DMS 273 treated with DMSO at 0.1 percent for 48 hours (cell line): ENCODE measurements at places on chromosomes 1 and 21.

DNA sequence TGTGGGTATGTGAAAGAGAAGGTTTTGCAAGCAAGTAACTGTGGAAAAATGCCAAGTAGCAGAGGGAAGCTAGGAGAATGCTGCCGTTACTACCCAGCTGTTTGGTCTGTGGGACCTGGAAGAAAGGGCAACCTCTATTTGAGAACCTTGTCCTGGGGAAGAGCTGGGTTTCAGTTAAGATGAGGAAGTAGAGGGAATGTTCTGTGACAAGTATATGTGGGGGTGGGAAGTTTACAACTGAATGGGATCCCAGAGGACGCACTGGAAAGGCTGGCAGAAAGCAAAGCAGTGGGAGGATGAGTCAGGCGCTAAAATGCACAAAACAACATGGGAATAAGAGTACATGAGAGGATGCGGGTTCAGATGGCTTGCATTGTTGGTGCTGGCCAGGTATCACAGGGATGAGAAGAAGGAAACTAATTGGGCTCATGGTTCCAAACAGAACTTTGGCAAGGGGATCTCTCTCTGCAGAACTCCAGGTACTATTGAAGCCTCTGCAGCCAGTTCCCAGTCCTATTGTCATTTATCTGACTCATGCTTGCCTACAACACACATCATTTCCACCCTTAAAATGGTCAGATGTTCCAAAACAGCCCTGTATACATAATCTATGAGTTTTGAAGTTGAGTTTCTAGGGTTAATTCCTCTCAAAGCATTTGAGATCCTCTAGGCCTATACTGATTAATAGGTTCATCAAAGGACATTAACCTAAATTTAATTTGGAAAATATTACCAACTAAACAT, 88.5 kb upstream of the VAV3 start:
- no peak for DNase-seq

DNA sequence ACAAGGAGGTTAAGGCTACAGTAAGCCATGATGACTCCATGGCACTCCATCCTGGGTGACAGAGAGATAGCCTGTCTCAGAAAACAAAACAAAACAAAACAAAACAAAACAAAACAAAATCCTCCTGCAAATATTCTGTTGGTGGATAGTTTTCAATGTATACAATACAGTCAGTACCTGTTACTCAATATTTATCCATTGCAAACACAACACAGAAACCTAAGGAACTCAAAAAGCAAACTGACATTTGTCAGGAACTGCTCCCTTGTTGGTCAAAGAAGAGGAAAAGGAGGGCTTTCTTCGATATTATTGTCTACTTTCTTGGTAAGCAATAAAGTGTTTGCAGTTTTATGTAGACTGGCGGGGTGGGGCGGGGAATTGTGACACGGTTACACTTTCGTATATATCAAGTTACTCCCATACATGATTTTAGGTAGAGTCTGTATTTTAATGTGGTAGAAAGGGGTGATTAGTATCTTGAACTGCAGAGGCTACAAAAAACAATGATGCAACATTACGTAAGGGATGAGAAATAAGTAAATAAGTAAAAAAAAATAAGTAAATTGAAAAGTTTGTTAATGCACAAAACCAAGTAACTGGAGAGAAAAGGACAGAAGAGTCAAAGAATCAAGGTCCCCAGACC, 31.8 kb downstream of the APP start:
- DNase-seq, result no peak

- peak; percentile 52 for DNase-seq
Observed at GRCh38 chr1:156122519-156123355, 8.2 kb downstream of the LMNA start.

DNA sequence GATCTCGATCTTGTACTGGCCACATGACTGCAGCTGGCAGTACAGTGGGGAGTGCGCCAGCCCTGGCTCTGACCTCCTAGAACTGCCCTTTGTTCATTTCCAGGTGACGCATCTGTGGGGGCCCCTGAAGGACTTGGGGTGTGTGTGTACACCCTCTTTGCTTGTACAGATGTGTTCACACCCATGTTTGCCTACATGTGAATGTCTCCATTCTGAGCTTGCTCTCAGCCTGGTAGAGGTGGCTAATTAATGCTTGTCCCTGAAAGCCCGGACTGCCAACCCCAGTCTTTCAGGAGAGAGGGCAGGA, 19.8 kb downstream of the TNFRSF1B start:
- no peak for DNase-seq

DNA sequence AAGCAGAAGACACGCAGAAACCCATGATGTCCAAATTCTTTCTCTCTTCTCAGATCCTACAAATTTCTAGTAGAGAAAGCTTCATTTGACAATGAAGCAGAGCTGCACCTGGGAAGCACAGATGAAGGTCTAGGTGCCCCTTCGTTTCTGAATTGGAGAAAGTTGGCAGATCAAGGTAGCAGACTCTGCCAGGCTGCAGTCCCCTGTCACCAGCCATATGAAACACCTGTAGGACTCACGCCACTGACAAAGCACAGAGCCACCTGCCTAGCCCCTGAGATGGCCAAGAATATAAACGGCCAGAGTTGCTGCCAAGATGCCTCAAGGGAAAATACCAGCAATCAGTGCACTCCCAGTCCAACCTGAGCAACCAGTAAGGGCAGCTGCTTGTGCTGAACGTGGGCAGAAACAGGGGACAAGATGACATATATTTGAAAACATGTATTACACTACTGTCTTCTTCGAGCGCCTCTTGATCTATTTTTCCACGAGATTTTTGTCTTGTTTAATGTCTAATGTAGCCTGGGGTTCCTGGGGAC, 20.6 kb upstream of the PLEKHA6 start:
- no peak for DNase-seq

DNA sequence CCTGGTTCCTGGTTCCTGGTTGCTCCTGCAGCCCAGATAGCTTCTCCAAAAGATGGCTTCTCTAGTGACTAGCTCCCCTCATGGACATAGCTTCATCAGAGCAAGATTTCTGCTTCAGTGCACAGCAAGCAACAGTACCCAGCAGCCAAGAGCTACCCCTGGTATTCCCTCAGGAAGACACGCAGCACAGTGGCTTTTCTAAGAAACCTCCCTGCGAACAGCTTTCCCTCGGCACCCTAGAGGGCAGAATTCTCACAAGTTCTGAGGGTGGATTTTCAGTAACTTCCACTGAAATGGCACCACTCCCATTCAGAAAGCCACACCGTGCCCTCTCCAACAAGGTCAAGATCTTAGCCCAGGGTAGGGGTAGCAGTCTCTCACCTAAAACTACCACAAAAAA, 128.2 kb downstream of the EIF4G3 start:
- DNase-seq, result no peak

GRCh38 chr1:232383455-232384123, 246.3 kb downstream of the SIPA1L2 start:
- no peak for DNase-seq

DNA sequence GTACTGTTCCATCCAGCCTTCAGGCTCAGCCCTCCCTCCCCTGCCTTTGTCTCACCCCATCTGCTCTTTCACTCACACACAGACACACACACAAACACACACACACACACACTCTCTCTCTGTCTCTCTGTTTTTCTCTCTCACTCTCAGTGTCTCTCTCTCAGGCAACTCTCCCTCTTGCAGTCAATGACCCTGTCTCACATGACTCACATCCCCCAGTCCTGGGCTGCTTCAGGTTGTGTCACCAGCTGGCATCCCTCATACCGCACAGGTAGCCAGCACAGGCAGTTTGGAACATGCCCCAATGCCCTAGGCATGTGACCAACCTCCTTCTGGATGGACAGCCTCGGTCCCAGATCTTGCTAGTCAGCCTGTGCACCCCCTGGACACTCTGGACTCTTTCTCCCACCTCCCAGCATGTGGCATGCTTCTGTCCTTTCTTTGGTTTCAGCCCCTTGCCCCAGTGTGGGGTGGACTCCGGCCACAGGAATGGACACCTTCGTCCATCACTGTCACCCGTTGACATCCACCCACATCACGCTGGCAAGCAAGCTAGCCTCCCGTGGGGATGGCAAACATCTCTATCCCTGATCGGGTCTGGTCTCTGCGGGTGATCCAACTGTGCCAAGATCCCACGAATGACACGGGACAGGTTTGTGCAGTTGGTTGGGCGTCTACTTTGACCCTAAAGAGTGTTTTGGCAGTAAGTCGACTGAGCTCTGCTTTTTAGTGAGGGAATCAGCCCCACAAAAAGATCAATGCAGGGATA, 23.4 kb upstream of the FCGR2A start:
- no peak for DNase-seq

- DNase-seq, result no peak
Observed at GRCh38 chr1:47682786-47683350, 245.0 kb downstream of the FOXD2 start.

DNA sequence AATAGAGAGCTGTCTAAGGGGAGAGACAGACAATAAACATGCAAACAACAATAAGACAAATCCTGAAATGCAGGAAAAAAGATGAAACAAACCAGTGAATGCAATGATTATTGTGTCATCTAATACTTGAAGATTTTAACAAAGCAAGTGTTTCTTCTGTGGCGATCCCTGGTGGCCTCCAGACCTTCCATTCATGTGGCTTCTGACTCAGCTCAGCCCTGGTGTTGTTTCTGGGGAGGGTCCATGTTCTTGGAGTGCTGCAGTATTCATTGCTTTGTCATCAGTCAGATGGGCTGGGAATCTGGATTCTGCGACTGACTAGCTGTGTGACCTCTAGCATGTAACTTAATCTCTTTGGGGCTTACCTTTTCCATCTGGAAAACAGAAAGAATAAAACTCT, 1.5 kb upstream of the C2CD4D start:
- no peak for DNase-seq

GRCh38 chr1:30874176-30874575, 34.4 kb downstream of the SDC3 start:
- no peak for DNase-seq

- DNase-seq, result no peak
Observed at GRCh38 chr1:246051909-246052518, 455.1 kb downstream of the SMYD3 start.
